ENCODE measurements at places on chromosomes 12 and 14.

- no peak for DNase-seq
Measured at GRCh38 chr12:109952873-109953272, 43.3 kb downstream of the GIT2 start.

- DNase-seq, result no peak
Measured at GRCh38 chr12:49953961-49954846, 3.7 kb downstream of the AQP2 start.

DNA sequence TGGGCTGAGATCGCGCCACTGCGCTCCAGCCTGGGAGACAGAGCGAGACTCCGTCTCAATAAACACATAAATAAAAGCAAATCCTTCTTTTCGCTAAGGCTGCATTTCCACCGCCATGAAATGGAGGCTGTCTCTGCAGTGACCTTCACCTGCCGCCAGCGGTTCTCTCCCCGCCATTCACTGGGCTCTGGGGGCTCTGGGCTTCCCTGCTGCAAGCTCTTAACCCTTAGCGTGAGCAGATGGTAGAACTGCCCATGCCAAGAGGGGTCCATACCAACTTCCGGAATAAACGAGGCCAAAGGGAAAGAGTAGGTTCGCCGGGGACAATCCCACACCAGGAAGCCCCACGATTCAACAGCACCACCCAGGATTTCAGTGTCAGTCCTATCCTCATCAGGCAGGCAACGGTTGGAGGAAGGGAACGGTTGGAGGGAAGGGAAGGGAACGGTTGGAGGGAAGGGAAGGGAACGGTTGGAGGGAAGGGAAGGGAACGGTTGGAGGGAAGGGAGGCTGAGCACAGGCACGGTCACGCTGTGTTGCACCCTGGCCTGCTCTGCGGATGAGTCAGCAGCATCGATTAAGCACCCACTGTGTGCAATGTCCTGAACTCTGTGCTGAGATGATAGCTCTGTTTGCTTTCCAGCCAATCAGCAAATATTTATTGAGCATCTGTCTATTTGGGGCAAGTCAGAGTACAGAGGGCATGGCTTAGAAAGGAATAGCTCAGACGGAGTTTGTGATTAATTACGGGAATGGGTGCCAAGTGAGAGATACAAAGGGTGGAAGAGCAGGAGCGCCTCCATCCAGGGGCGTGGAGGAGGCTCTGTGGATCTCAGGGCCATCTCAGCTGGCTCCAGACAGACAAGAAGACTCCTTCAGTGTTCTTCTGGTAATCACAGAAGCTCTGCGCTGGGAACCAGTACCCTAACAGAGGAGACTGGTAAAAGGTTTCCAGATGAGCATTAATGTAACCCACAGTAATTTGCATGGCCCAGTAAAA is 77.9 kb downstream of the NINJ2 start:
- DNase-seq, result no peak

DNA sequence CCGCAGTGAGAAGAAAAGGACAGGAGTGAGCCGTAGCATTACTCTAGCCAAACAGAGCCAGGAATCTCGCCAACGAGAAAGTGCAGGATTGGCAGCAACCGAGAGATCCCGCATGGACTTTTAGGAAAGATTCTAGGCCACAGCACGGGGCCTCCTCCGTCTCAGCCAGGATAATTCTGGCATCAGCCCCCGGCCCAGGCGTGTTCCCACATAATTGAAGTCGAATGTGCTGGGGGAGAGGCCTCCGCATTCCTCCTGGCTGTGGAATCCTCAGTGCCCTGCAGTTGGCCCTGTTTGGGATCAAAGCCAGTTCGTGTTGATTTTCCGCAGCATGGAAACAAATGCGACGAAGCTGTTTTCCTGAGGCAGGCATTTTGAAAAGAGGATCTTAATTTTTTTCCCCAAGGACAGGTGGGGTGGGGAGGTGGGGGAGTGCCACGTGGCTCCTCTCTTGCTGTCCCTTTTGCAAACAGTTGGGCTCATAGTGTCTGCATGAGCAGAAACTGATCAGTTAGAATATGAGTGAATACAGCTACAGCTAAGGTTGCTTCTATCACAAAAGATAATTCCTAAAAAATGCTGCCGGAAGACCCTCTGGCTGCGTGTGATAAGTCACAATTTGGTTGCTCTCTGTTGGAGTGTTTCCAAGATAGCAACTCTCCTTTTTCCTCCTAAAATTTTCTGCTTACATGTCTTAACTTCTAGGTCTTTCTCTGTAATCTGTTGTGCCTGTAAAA is 37.3 kb upstream of the ATXN2 start:
- DNase-seq, result no peak

DNA sequence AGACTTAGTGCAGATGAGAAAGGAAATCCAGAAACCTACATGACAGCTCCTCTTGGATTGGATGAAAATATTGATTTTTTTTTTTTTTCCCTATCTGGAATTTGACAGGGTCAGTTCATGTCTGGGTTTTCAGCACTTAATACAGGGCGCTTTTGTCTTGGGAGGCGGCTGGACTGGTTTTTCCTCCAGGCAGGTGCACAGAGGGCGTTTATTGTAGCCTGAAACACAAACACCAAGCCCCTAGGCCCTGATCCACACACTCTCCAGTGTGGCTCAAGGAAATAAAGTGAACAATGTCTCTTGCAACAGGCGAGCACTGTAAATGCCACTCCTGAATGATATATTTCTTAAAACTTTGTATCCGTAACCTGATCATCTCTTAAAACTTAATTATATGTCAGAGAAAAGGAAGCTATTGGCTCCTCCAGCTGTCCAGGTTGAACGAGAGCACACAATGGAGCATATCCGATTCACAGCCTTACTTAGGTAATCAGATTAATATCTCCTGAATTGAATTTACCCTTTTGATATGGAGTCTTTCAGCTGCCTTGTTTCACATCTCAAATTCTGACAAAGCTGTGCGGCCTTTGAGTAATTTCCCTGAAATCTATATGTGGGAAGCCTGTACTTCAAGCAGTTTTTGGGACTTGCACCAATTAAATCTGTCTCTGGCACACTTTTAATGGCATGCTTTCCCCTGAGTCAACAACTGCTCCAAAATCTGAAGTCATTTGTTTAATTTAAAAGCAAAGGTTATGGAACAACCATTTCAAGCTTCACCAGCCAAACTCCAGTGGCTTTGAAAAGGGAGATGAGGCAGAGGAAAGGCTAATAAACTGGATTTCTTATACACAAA is 485.7 kb downstream of the ZFP36L1 start:
- DNase-seq, result no peak

GRCh38 chr14:73788701-73789551 is 62.7 kb upstream of the PTGR2 start:
- DNase-seq, result no peak

GRCh38 chr14:104291123-104292000 is 153.0 kb downstream of the KIF26A start:
- no peak for DNase-seq

- no peak for DNase-seq
Measured at GRCh38 chr14:99728981-99729451, 44.9 kb downstream of the CYP46A1 start.

DNA sequence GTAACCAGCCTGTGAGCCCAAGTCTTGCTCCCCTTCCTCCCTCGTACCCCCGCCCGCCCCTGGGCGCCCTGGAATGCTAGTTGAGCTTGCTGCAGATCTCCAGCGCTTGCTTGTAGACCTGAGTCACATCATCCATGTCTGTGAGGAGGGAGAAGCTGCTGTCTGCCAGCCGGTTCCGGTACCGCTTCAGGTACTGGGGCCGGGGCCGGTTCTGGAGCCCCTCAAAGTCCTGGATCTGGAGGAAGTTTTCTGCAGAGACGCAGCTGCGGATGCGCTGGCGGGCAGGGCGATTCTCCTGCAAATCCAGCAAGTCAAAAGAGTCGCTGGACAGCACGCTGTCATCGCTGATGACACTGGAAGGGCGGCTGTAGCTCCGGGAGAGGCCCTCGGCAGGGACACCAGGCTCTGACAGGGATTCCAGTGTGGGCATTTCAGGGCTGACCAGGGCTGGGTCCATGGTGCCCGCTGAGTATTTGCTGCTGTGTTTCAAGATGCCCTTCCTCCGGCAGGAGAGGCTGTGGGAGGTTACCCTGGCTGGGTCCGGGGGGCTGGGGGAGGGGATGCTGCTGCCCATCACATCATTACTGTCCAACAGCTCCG is 71.9 kb downstream of the NUAK1 start:
- DNase-seq, result no peak

DNA sequence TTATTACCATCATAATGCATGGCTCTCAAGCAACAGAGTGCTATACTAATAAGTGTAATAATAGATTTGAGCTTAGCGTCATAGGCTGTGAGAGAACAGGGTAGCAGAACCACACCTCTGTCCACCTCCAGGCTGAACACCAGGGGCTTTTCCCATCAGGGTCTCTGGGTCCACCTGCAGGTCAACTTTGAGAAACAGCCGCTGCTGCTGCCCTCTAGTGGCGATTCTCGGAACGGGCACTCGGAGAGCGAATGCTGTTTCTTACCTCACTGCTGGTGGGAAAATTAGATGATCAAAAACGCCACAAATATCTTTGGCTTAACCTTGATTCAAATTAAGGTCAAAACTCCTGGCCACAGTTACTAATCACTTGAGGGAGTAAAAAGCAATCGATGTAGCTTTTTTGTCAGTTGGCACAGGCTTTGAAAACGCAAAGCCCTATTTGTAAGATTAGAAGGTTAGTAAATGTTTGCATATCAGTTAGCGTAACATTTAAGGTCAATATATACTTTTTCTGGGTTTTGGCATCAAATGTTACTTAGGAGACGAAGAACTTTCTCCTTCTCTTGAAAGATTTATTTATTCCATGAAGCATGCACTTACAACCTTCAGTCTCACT is 127.9 kb upstream of the TMEM132D start:
- DNase-seq, result peak; percentile 6

- no peak for DNase-seq
Measured at GRCh38 chr14:74208642-74209041, 30.6 kb upstream of the VSX2 start.

GRCh38 chr12:5173511-5174011 is 129.9 kb downstream of the KCNA5 start:
- no peak for DNase-seq

- no peak for DNase-seq
Measured at GRCh38 chr14:66139432-66139831, 346.7 kb upstream of the CCDC196 start.

- no peak for DNase-seq
Measured at GRCh38 chr12:91033251-91033650, 24.6 kb downstream of the KERA start.

GRCh38 chr12:85568395-85569103 is 267.7 kb downstream of the RASSF9 start:
- no peak for DNase-seq

GRCh38 chr12:97567619-97568110 is 105.1 kb downstream of the RMST start:
- no peak for DNase-seq

DNA sequence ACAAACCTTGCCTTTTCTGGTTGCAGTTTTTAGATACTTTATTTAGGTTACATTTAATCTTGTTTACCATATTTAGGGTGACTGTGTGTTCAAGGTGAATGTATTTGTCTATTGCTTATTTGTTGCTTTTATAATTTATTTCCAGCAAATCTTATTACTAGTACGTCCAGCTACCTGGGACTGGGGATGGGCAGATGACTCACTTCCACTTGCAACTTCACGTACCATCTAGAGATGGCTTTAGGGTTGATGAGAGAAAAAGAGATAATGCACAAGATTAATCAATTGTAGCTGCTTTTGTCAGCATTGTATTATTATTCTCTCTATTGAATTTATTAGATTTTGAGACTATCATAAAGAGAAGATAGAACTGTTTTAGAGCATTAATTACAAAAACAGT is 5.1 kb downstream of the MIPOL1 start:
- no peak for DNase-seq

DNA sequence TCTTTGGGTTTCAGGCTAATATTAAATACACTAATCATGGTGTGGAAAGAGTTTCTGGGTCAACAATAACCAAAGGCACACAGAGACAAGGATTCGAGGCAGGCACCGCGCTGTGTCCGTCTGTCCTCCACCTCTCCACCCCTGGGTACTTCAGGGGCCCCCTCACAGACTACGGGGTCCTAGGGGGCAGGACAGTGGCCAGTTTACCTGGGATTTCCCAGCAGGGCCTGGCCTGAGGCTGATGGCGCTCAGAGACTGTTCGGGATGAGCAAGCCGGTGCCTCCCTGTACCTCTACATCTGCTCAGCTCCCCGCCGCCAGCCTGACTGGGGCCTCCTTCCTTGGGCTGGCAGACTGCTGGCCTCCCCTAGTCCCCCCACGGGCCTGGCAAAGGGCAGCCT is 18.1 kb upstream of the EIF5 start:
- DNase-seq, result no peak

GRCh38 chr14:56310643-56311042 is 192.4 kb downstream of the PELI2 start:
- DNase-seq, result no peak

GRCh38 chr12:71849109-71849851 is 9.7 kb downstream of the TBC1D15 start:
- no peak for DNase-seq

- DNase-seq, result no peak
Measured at GRCh38 chr12:66514581-66514980, 164.3 kb downstream of the GRIP1 start.

DNA sequence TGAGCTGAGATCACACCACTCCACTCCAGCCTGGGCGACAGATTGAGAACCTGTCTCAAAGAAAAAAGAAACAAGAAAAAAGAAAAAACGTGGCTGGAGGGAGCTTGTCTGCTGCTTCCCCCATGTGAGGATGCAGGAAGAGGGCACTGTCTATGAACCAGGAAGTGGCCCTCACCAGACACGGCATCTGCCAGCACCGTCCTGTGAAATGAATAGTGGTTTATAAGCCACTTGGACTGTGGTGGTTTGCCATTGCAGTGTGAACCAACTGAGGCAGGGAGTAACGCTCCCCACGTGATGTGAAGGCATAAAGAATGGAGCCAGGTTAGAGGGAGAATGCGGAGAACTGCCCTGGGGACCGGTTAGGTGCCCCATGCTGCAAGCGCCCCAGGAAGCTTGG is 4.5 kb upstream of the BRF1 start:
- no peak for DNase-seq

- no peak for DNase-seq
Measured at GRCh38 chr14:66330916-66331315, 155.3 kb upstream of the CCDC196 start.

GRCh38 chr12:56951582-56952339 is 5.6 kb downstream of the RDH16 start:
- DNase-seq, result no peak

- no peak for DNase-seq
Measured at GRCh38 chr12:59652130-59652529, 56.3 kb downstream of the SLC16A7 start.

GRCh38 chr12:100348657-100349454 is 8.0 kb upstream of the SLC17A8 start:
- no peak for DNase-seq

DNA sequence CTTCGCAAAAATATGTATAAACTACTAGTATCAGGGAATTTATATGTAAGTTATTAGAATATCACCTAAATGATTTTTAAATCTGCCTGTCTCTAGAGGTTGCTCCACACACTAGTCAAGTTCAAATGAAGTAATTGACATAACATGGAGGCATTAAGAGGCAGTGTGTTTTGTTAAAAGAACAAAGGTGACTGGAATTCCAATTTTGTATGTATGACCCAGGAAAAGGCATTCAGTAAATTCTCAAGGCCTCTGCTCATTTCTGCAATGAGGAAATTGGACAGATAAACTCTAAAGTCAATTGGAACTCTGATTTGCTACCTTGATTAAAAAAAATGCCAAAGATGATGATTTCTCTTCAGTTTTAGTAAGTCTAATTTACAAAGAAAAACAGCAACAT is 117.1 kb downstream of the NAV3 start:
- no peak for DNase-seq

GRCh38 chr14:96309133-96309895 is 53.3 kb downstream of the BDKRB1 start:
- DNase-seq, result no peak
